ENCODE measurements at places on chromosomes 2 and 18.
A peak's percentile ranks its signal among the peaks of the same experiment; 100 is the strongest.

DNA sequence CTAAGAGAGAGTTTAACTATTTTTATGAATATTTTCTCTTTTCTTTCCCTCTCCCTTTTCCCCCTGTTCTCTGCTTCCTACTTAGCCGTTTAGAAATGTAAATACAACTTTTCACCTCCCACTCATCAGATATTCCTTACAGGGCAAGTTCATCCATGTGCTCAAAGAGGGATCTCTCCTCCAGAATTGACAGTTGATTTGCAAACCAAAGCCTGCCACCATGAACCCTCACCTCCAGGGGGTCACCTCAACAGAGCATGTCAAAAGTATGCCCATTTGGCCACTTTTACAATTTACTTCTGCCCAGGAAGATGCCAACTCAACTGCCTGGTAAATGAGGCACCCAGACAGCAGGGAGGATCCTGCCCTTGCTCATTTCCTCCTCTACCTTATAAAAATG, 149.2 kb upstream of the GYPC start:
- DNase-seq = no peak

DNA sequence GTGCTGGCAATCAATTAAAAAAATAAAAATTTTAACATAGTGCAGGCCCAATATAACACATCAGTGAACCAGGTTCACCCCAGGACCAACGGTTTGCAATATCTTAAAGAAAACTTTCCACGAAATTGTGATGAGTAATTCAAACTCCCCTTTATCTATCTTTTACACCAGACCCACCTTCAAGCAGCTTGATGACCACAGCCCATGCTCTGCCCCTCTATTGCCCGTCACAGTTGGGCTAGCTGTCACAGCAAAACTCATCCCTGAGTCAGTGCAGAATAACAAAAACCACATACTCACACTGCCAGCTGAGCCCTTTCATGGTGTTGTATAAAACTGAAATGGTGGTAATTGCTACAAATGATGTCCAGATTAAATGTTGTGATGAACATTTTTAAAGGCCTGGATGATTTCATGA, 112.5 kb upstream of the CREB1 start:
- DNase-seq = no peak

GRCh38 chr2:74540291-74540690, 10.6 kb downstream of the HTRA2 start:
- no peak for DNase-seq

- no peak for DNase-seq
These were observed 286.3 kb downstream of the BCL11A start for GRCh38 chr2:60267122-60267521.

DNA sequence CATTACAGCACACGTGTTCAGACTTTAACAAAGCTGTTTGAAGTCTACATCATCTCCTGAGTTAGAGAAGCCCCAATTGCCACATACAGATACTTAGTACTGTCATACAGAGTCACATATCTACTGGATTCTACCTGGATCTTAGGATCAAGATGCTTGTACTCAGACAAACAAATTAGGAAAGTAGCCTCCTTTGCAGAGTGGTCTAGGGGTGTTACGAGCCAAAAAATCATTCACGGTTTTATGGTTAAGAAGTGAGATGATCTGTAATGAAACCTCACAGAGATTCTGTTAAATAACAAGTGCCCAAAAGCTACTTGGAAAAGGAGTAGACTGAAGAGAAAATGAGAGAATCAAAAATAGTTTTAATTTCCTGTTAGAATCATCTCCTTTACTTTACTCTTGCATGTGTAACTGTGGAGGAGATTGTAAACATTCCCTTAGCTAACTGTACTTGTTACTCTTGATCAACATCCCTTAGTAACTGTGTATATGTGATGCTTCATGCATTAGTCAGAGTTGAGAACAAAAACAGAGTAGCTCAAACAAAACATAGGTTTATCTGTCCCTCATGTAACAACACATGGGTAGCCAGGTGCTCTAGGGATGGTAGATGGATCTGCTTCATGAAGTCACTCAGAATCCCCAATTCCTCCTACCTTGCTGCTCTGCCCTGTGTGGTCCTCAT, 16.4 kb upstream of the IL1RL1 start:
- no peak for DNase-seq

GRCh38 chr18:43605224-43605623, 327.9 kb upstream of the SYT4 start:
- no peak for DNase-seq

DNA sequence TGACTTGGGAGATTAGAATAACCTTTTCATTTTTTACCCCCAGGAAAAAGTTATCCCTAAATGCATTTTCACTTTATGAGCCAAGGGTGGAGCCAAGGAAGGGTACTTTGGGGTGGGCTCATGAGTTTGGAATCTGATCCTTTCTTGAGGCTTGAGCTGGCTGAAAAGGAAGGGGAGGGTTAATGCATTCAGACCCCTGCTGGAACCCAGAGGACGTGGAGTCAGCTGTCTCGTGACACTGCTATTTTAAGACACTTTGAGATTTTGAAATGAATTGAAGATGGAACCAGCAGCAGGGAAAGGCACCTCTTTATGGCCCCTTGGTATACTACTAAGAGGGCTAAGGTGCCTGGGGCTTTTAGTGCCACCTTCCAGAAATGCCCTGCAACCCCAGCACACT, 90.4 kb downstream of the MARCHF4 start:
- no peak for DNase-seq

- no peak for DNase-seq
These were observed 141.3 kb upstream of the NOSTRIN start for GRCh38 chr2:168660870-168661862.

GRCh38 chr2:134936691-134937090, 18.1 kb downstream of the CCNT2 start:
- no peak for DNase-seq

GRCh38 chr2:85089585-85089984, 43.6 kb upstream of the TCF7L1 start:
- DNase-seq = no peak

DNA sequence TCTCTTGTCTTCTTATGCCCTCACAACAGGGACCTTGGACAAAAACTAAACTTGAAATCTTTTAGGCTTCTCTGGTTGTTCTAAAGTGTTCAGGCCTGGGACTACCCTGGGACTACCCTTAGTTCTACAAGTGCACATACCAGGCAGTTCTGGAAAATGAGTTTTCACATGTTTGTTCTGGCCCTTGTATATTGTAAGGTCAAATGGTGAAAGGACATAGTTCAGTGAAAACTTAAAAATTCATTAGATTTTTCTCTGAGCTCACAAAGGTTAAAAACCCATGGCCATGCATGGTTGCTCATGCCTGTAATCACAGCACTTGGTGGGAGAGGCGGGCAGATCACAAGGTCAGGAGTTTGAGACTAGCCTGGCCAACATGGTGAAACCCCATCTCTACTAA, 875.5 kb upstream of the FAM98A start:
- DNase-seq = no peak

GRCh38 chr2:60517446-60517845, 36.0 kb downstream of the BCL11A start:
- DNase-seq = no peak

GRCh38 chr18:79104137-79104536, 34.9 kb downstream of the ATP9B start:
- no peak for DNase-seq

DNA sequence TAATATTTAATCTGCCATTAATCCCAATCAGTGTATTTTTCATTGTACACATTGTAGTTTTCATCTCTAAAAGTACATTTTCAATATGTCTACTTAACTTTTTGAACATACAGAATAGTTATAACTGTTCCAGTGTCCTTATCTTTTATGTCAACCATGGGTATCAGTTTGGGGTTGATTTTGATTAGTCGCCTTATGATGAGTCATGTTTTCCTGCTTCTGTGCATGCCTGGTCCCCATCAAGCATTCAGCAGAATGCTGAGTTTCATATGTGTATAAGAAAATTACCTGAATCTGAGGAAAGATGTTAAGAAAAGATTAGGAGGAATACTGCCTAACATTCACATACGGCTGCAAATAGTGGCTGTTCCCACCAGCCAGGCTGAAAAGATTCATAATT, 17.7 kb downstream of the SPDYA start:
- DNase-seq = no peak

DNA sequence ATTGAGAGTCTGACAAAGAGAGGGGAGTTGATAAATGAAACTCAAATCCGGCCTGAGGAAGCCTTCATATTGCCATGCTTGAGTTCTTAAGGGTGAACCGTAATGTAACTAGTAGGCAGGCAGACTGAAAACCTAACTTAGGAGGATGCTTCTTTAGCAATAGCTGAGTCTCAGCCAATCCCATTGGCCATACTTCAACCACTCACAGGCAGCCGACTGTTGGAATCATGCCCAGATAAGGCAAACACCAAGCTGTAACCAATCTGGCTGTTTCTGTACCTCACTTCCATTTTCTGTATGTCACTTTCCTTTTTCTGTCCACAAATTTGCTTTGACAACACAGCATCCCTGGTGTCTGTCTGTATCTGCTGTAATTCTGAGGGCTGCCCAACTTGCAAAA, 39.5 kb downstream of the TPRKB start:
- no peak for DNase-seq

- no peak for DNase-seq
These were observed 48.7 kb upstream of the MSH2 start for GRCh38 chr2:47354013-47354847.

DNA sequence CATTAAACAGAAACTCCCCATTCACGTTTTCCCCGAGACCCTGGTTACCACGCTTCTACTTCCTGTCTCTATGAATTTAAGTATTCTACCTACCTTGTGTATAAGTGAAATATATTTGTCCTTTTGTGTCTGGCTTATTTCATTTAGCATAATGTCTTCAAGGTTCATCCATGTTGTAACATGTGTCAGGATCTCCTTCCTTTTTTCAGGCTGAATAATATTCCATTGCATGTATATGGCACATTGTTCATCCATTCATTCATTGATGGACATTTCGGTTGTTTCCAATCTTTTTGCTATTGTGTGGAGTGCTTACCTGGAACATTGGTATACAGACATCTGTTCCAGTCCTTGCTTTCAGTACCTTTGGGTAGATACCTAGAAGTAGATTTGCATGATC, 18.2 kb upstream of the CABYR start:
- no peak for DNase-seq

DNA sequence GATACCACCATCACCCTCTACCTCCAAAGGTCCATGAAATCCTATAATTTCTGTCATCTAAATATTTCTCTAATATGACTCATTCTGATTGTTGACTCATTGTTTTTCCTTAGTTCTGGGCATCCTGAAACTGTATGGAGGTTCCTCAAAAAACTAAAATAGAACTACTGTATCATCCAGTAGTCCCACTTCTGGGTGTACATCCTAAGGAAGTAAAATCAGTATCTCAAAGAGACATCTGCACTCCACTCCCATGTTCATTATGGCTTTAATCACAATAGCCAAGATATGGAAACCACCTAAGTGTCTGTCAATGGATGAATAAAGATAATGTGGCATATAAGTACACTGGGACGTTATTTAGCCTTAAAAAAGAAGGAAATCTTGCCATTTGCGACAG, 125.8 kb upstream of the MYO3B start:
- DNase-seq = no peak

DNA sequence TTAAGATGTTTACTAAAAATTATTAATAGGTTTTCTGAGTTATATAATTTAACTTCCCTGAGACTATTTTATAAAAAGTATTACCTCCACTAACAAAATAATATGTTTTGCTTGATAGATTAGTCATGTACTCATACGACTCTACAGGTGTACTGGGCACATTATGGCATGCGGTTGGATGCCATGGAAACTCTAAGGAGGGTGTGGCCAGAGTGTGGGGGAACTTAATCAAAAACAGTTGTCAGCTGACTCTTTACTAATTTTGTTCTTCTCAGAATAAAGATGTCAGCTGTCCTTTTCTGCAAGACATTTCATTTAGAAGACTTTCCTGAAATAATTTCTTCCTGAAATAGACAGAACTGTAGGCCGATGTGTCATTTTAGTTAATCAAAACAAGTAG, 228.3 kb upstream of the SIX3 start:
- DNase-seq = no peak

- DNase-seq = no peak
These were observed 132.6 kb downstream of the COL4A4 start for GRCh38 chr2:227031379-227031778.

GRCh38 chr18:9916077-9916639, 2.3 kb downstream of the VAPA start:
- DNase-seq = no peak

- DNase-seq = no peak
These were observed 154.4 kb upstream of the SMAD2 start for GRCh38 chr18:48084858-48085257.

- DNase-seq = no peak
These were observed 93.7 kb upstream of the MCFD2 start for GRCh38 chr2:47009253-47009767.

DNA sequence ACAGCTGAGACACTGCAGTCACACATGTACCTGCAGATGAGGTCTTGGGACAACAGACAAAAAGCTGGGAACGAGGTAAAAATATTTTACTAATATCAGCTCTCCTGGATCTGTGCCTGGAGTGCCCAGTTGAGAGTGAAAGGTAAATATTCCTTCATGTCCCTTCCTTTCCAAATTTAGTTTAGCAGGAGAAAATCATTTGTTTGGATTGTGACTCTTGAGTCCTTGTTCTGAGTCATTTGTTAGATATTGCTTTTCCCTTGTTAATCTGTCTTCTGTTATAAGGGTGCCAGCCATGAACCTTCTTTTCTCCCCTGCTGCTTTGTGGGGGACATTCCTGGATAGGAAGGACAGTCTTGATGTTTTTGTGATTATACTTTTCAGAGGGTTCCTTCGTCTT, 329.2 kb downstream of the DSC3 start:
- no peak for DNase-seq

GRCh38 chr18:42730272-42730671, 385.2 kb downstream of the RIT2 start:
- no peak for DNase-seq

- DNase-seq = no peak
These were observed 777 bp downstream of the MOCOS start for GRCh38 chr18:36187826-36188721.

- DNase-seq = no peak
These were observed 154.7 kb downstream of the HDAC4 start for GRCh38 chr2:239245872-239246721.

DNA sequence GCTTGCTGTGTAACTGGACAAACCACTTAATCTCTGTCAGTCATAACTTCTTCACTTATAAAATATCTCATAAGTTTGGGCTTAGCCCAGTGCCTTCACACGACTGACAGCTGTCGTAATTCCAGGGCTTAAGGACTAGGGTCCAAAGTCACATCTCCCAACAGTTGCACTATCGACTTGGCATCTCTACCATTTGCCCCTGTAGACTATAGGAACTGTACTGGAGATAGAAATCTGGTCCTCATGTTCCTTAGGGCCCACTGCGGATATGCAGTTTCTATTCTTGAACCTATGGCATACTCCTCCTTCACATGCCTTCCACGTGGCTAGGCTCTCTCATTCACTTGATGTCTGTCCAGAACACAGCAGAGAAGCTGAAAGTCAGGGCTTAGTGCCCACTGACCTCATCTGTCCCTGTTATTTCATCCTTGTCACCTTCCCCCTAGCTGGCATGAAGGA, 2.7 kb downstream of the ABHD1 start:
- no peak for DNase-seq

- DNase-seq = no peak
These were observed 282.8 kb upstream of the HS6ST1 start for GRCh38 chr2:128601298-128602037.

GRCh38 chr2:75606761-75607399, 39.7 kb upstream of the MRPL19 start:
- no peak for DNase-seq

- DNase-seq = peak; percentile 44
These were observed 224.0 kb upstream of the ID2 start for GRCh38 chr2:8457699-8458502.

- no peak for DNase-seq
These were observed at the start of gene SMAD7 for GRCh38 chr18:48950536-48951447. TSS of gene SMAD7 (minus strand) at chr18:48950965. CDS start at chr18:48950424, 541 bp downstream.
